ENCODE measurements at places on chromosomes 6 and 20.

GRCh38 chr20:48679599-48679998 lies 148.2 kb downstream of the PREX1 start:
- no peak for DNase-seq

- no peak for DNase-seq
Measured at GRCh38 chr6:146883640-146884531, 285.1 kb downstream of the ADGB start.

DNA sequence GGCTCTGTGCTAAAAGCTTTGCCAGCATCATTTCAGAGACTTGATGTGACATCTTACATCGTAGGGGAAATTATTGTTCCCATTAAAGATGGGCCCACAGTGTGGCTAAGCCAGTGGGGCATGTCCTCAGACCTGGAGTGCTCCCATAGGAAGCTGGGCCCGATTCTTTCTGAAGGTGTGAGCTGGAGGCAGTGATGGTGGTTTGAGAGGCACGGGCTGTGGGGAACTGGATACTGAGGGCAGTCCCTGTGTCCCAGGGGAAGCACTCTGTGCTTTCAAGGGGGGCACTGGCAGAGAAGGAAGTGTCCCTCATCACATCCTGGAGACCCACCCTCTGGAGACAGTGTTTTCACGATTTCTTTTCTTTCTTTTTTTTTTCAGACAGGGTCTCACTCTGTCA lies 8.6 kb upstream of the FAM110A start:
- DNase-seq = no peak

- DNase-seq = no peak
Measured at GRCh38 chr6:121143476-121143875, 190.8 kb downstream of the TBC1D32 start.

- DNase-seq = no peak
Measured at GRCh38 chr20:63323357-63323981, 30.5 kb downstream of the COL20A1 start.

DNA sequence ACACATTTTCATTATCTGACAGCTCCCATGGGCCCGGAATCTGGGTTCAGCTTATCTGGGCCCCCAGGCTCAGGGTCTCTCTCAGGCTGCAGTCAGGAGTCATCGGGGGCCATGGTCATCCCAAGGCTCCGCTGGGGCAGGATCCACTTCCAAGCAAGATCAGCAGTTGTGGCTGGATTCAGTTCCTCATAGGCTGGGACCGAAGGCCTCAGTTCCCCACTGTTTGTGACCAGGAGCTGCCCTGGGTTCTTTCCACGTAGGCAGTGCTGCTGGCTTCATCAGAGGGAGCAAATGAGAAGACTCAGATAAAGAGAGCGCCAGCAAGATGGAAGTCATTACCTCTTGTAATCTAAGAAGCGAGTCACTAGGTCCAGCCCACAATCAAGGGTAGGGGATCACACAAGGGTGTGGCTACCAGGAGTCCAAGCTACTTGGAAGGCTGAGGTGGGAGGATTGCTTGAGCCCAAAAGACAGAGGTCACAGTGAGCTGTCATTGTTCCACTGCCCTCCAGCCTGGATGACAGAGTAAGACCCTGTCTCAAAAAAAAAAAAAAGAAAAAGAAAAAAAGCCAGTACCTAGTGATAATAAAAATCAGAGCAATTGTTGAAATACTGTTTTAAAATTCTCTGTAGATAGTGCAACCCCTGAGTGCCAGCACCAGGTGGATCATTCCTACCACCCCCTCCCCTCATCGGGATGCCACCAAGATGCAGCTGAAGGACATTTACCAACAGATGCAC lies 162.7 kb downstream of the NFATC2 start:
- no peak for DNase-seq

DNA sequence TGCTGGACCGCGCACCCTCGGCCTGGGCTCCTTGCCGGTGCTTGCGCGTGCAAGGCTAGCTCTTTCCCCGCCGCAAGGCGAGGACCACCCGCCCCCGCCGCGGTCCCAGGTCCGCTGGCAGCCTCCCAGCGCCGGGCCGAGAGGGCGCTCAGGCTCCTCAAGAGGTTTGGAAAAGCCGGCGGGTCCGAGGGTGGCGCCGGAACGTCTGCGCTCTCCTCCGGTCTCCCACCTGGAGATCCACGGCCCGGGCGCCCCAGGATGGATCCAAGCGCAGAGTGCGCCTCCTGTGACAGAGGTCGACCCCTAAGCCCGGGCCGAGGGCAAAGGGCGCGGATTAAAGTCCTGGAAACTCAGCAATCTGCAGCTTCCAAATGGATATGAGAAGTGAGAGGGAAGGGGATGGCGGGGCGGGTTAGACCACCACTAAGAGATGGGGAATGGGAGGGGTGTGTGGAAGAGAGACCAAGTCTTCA lies 575 bp upstream of the MICAL1 start:
- no peak for DNase-seq

- DNase-seq = no peak
Measured at GRCh38 chr6:25689966-25690365, 38.0 kb downstream of the SCGN start.

- DNase-seq = peak; percentile 45
Measured at GRCh38 chr6:16669227-16669626, 92.0 kb downstream of the ATXN1 start.

GRCh38 chr6:133918208-133918930 lies 29.5 kb downstream of the TCF21 start:
- no peak for DNase-seq

DNA sequence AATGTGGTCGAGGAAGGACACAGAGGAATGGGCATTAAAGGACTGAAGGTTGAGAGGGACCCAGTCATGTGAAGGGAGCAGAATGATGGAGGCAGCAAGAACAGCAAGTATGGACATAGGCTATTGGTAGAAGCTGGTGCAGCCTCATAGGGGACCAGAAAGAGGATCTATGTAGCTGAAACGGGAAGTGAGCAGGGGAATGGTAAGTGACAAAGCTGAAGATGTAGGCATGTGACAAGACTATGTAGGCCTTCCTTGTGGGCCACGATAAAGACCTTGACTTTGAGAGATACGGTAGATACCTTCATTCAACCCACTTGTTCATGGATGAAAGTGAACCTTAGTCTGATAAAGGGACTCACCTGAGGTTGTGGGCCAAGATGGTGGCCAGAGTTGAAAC lies 3.5 kb downstream of the CTNNBL1 start:
- DNase-seq = no peak

DNA sequence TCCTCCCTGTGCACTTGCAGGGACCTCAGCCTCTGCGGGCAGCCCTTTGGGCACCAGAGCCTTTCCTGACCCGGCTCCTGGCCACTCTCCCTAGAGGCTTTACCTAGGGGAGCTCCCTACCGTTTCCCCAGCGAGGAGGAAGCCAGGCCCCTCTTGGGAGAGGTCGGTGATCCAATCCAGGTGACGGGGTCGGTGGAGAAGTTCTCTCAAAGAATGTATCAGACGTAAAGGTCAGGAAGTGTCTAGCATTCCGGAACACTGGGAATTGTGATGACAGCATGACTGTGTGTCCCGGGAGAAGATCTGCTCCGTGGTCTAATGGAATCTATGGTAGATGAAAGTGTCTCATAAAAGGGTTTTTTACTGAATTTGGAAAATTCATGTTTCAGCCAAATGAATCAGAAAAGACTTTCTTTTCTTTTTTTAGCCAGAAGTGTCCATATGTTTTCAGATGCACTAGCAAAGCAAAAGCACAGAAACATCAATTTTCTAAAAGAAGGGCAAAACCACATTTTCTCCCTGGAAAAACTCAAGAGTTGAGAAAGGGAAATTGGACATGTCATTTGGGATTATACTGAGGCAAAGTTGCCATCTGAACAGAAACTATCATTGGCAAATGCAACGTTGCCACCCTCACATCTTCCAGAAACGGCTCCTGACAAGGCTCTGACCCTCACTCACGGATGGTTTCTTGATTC lies 289.4 kb downstream of the THBS2 start:
- no peak for DNase-seq

DNA sequence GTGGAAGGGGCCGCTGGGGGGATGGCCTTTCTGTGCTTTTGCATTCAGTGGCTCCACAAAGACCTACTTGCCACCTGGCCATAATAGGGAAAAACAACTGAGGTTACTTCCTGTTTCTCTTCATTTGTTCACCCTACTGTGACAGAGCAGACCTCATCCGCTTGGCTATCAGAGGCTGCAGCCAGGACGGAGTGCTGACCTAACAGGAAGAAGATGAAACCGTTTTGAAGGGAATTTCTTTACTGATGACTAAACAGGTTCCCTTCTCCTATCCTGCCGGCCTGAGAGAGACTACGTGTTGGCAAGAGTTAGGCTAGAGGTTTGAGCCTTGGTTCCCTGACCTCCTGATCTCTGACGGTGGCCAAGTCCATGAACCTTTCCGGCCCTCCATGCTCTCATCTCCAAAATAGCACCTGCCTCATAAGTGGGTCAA lies 21.3 kb downstream of the PRR18 start:
- no peak for DNase-seq

- no peak for DNase-seq
Measured at GRCh38 chr20:24587384-24588046, 118.1 kb downstream of the SYNDIG1 start.

- DNase-seq = no peak
Measured at GRCh38 chr6:166772518-166772917, 145.5 kb upstream of the RPS6KA2 start.

- DNase-seq = no peak
Measured at GRCh38 chr20:4817230-4817671, 95.5 kb downstream of the PRND start.

GRCh38 chr6:33547499-33547898 lies 32.6 kb downstream of the BAK1 start:
- no peak for DNase-seq

GRCh38 chr6:30964075-30964474 lies 19.4 kb upstream of the MUC21 start:
- DNase-seq = no peak

GRCh38 chr6:37882724-37883413 lies 63.3 kb downstream of the ZFAND3 start:
- no peak for DNase-seq

GRCh38 chr20:33273117-33273851 lies 9.7 kb upstream of the BPIFB1 start:
- no peak for DNase-seq

GRCh38 chr6:136085370-136086115 lies 164.6 kb downstream of the MTFR2 start:
- DNase-seq = no peak

DNA sequence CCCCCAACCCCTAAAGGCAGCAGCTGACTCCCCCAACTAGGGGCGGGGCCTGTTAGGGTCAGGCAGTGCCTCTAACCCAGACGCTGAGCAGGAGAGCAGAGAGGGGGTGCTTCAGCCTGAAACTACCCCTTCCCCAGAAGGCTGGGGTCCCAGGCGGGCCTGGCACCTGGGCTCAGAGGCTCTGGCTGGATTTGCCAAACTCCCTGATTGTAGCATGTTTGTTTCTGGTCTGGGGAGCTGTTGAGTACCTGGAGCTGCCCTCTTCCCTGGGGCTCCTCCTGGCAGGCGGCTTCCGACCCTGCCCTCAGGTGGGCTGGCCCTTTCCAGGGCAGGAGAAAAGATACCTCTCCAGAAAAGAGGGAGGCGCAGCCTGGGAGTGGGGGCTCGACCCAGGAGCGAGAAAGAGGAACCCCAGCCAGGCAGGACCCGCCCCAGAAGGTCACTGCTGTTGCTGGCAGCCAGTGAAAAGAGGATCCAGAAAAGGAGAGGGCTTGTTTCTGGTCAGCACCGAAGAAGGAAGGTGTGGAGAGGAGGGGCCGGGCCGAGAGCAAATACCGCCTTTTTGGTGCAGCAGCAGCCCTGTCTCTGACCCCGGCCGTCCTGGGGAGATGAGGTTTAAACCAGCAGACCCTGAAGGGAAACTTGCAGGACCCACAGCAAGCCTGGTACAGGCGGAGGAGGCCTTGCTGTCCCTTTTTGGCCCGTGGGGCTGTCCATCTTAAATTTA lies 810 bp upstream of the ABHD16B start:
- no peak for DNase-seq

GRCh38 chr6:101276066-101276465 lies 117.4 kb upstream of the GRIK2 start:
- no peak for DNase-seq

GRCh38 chr6:122524056-122524455 lies 52.4 kb upstream of the SERINC1 start:
- no peak for DNase-seq

DNA sequence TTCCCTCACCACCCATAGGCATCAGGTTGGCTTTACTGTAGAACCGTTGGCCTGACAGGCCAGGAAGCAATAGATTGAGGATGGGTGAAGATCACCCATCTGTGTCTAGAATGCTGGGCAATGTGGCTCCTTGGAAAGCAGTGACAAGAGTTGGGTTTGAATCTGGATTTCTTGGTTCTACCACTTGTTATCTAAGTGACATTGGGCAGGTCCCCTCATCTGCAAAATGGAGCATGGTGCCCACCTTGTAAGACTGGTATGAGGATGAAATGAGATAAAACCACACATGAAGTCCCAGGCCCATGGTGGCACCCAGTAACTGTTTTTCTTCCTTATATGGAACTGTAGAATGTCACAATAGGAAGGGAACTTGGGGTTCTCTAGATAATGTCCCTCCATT lies 22.6 kb upstream of the SIRPB2 start:
- no peak for DNase-seq

DNA sequence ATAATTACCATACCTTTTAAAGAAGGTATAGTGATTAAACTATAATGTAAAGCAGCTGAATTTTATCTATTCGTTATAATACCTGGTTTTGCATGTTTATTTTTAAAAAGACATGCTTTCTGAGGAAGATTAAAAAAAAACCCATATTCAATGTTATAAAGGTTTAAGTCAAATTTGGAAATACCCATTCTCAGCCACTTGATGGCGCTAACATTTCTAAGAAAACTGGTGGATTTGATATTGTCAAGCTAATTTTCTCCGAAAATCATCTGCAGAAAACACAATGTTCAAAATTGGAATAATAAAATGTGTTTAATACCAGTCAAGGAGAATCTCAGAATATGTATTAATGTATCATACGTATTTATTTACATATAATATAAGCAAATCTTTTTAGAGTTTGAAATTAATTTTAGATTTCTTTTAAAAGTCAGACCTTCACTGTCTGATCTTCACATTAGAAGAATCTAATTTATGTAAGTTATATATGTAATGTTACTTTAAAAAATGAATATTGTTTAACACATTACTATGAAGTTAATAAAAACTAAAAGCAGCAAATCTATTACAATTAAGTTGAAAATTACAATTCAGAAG lies 35.0 kb downstream of the SHPRH start:
- no peak for DNase-seq

DNA sequence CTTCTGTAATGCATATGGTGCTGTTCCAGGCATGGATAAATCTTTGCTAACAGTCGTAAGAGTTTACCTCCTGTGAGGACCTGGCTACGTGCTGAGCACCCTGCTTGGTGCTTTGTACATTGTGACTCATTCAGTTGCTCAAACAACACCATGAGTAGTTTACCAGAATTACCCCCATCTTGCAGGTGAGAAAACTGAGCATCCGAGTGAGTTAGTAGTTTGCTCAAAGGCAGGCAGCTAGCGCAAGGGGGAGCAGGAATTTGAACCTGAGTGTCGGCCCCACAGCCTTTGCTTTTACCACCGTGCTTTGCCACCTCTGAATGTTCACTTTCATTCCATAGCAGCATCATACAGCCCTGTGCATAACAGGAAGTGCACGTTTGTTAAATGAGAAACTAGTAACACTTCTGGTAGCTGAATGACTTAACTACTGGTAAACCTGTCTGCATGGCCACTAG lies 121.9 kb downstream of the MTHFD1L start:
- no peak for DNase-seq

All from activated CD4-positive, alpha-beta T cell treated with anti-CD3 and anti-CD28 coated beads for 1 hour (primary cell).